ENCODE measurements at places on chromosomes 5 and 9.

DNA sequence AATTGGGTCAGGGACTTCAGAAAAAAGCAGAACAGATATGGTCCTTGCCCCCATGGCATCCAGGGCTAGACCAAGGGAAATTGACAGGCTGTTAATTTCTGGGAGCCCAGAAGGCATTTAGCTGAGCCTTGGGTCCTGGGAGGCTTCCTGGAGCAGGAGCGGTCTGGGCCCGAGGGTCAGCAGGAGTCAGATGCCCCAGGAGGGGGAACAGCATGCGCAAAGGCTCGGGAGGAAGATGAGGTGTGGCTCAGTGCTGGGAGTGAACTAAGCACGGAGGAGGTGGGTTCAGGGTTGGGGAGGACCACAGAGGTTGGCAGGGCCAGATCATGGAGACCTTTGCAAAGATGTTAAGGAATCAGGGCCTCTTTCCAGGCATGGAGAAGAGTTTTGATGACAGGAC lies 48.2 kb upstream of the NEURL1B start:
- no peak for DNase-seq

DNA sequence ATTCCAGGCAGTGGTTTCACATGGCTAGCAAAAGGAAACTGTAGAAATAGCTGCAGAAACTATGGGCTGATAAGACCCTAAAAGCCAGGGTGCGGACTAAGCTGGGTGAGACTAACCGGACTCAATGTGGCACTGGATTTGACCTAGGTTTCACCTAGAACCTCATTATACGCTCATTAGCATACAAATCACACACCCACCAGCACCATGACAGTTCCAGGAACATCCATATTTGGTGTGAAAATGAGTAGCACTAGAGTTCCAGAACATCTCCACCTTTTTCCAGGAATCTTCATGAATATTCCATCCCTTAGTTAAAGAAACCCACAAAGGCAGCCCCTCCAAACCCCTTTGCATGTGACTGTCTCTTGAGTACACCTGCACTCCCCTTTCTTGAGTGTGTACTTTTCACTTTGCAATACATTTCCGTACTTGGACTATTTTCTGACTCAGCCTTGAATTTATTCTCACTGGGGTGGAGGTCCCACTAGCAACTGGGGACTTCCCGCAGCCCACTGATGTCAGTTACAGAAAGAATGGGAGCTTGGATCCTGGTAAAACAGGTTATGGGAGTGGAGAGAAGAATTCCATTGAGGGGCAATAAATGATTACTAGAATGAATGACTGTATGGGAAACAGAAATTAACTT lies 58.0 kb upstream of the SPATA31C2 start:
- DNase-seq: no peak

DNA sequence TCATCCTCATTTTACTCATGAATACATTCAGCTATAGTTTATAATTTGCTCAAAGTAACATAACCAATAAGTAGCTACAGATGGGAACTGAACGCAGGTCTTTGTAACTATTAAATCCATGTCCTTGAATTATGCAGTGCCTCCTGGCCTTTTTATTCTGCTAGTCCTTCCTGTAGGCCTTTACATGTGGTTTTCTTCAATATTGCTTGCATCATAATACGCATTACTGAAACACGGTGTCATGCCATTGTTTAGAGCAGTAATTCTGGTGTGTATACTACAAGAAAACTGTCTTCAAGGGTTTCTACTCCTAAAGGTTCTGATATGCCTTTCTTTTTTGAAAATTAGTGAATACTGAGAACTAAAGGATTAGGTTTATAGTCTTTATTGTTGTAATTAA lies 20.7 kb downstream of the CWC27 start:
- no peak for DNase-seq

DNA sequence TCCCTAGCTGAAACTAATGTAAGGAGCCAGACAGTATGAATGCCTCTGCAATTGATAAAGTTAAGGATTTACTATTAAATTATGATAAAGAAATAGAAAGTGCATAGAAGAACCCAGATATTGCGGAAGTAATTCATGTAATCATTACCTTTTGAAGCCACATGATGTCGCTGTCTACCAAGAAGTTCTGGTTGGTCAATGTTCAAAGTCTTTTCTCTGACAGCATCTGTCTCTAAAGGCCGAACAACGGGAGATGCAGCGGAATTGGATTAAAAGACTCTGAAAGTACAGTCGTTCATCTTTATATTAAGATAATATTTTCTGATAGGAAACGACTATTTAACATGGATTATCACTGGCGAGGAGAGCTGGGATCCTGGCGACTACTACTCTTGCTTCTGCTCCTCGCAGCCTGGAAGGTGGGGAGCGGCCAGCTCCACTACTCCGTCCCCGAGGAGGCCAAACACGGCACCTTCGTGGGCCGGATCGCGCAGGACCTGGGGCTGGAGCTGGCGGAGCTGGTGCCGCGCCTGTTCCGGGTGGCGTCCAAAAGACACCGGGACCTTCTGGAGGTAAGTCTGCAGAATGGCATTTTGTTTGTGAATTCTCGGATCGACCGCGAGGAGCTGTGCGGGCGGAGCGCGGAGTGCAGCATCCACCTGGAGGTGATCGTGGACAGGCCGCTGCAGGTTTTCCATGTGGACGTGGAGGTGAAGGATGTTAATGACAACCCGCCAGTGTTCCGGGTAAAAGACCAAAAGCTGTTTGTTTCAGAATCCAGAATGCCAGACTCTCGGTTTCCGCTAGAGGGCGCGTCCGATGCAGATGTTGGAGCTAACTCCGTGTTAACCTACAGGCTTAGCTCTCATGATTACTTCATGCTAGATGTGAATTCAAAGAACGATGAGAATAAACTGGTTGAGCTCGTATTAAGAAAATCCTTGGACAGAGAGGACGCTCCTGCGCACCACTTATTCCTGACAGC lies at the start of gene PCDHA8:
TSS of gene PCDHA8 (plus strand) at position 210 of the 985 bp plus-strand sequence. CDS start at position 345, 135 bp downstream.
- peak; percentile 66 for DNase-seq

GRCh38 chr5:56440871-56441740 lies 208.0 kb upstream of the ANKRD55 start:
- DNase-seq: no peak

DNA sequence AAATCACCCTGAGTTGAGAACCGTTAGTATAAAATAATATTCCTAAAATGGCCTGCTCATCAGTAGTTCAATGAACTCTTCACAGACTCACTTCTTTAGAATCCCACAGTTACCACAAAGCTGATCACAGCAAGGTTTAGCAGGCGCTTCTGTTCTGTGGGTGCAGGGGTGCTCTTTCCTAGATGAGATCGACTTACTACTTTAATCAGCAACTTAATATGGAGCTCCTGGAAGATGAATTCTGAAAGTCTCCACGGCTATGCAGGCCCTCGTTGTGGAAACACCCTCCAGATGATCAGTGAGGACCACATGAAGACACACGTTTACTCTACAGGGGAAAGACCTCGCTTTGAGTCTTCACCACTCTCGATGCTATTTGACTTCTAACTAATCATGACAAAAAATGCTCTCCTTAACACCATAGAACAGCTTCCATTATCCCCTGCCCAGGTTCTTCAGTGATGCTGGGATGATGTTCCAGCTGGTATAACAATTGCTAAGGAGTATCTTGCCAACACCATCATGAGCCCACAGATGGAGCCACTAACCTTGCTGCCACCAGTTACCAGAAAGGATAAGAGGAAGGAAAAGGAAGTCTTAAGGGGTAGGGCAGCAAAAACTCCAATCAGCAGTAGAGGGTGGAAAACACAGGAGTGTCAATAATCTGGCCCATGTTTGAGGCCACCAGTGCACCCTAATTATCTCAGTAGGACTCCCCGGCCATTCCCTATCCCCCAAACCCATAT lies 17.9 kb upstream of the GPX8 start:
- no peak for DNase-seq

DNA sequence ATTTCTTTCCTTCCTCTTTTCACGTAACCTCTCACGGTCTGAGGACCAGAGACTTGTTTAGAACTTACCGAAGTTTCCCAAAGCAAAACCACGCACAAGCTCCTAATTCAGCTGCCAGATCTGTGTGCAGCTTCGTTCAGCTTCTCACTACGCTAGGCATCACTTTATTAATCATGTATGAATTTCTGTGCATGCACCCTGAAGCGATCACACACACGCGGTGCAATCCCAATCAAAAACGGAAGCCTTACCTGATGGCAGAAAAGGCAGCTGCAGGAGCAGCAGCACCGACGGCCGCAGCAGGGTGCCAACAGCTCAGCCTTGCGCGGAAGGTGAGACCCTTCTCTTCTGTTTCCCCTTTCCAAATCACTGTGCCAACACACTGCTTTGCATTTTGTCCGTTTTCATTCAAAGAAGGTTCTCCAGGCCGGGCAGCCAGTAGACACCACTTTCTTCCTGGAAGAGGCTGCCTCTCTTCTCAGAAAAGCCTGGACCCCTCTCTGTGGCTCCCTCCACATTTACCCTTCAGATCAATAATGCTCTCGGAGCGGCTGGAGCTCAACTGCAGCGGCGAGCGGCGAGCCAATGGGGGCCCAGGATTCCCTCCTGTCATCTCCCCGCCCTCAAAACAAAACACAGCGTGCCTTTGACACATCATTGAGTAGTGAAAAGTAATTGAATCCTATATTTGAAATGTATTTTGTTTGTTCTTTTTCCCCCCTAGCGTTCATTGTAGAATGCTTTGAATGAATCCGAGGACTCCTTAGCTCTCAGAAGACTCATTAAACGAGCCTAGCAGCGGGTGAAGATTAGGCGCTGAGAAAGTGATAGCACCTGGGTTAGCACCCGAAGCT lies at the start of gene CDH12:
TSS of gene CDH12 (minus strand) at position 538 of the 854 bp plus-strand sequence.
- DNase-seq: peak; percentile 58

DNA sequence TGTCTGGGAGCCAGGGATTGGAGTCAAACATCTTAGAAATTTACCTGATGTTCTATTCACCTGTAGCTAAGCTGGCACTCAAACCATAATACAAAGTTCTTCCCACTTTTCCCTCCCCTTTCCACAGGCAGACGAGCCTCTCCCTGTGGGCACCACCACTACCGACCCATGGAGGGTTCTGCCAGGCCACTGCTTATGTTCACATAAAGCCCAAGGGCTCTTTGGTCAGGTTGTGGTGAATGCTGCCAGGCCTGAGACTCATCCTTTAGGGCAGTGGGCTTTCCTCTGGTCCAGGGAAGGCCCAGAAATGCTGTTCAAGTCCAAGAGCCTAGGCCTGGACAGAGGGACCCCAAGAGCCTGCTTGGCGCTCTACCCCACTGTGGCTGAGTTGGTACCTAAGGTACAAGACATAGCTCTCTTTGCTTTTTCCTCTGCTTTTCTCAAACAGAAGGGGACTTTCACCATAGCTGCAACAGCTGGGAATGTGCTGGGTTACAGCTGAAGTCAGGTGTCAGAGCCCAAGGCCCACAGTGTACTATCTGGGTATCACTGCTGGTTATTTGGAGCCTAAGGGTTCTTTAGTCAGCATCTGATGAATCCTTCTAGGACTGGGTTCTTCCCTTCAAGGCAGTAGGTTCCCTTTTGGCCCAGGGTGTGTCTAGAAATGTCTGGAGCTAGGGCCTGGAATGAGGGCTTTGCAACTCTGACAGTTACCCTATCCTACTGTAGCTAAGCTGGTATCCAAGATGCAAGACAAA lies 620.1 kb downstream of the TLE1 start:
- DNase-seq: no peak

- DNase-seq: no peak
Observed at GRCh38 chr9:109256336-109256735, 64.5 kb downstream of the EPB41L4B start.

DNA sequence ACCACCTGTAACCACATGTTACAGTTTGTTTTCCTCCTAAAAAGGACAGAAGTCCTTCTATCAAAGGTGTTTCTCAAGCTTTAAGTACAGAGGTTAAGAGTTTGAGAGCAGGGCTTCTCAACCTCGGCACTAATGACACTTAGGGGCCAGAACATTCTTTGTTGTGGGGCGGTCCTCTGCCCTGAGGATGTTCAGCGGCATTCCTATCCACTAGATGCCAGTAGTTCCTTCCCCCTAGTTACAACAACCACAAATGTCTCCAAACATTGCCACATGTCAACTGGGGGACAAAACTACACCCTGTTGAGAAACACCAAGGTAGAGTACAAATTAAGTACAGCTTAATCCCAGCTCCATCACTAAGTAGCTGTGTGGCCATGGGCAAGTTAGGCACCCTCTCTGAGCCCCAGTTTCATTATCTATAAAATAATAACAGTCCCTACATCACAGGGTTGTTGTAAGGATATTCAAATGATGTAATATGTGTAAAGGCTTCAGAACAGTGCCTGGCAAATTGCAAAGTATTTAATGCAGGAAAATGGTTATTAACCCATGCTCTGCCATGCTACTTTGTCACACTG lies 44.6 kb downstream of the PIP5K1B start:
- no peak for DNase-seq

DNA sequence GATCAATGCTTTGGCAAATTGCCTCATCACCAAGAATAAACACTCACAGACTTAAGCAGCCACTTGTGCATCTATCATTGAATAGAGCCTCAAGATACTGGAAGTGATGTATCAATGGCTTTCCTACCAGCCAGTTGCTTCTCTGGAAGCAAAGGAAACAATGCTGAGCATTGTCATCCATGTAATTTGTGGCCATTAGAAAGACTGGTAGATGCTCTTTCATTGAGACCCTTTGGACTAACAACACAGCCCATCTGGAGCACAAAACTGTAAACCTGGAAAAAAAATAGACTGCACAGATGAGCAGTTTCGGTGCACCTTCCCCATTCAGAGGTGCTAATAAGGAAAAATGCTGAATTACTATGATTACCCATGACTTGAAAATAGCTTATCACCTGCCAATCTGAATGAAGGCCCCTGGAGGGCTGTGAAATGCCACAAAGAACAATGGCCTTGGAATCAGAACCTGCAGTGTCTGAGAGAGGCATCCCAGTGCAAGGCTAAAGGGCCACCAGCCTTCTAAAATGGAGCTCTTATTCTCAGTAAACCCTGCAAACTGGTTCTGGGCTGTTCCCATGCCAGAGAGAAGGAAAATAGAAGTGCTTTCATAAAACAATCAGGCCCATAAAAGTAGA lies 127.5 kb downstream of the RFK start:
- no peak for DNase-seq

DNA sequence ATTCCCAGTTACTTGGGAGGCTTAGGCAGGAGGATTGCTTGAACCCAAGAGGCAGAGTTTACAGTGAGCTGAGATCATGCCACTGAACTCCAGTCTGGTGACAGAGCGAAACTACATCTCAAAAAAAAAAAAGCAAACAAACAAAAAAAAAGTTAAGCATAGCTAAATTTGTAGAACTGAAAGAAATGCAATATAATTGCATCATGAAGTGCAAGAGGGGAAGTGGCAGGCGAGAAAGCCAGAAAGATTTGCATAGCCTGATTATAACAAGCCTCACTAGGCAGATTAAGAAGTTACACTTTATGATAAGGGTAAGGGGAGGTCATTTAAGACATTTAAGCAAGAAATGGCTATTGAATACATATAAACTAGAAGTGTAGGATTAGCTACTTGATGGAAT lies 187.1 kb downstream of the EDIL3 start:
- no peak for DNase-seq

DNA sequence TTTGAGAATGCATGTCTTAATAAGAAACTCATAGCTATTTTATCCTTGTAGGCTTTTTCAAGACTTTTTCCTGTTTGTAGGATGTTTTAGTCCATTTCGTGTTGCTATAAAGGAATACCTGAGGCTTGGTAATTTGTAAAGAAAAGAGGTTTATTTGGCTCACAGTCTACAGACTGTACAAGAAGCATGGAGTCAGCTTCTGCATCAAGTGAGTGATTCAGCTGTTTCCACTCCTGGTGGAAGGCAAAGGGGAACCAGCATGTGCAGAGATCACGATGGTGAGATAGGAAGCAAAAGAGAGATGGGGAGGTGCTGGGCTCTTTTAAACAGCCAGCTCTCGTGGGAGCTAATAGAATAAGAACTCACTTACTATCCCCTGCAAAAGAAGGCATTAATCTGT lies 177.3 kb downstream of the ALDH1A1 start:
- DNase-seq: no peak

- DNase-seq: no peak
Observed at GRCh38 chr9:121915304-121915625, 177.8 kb downstream of the TTLL11 start.
